Activated CD4-positive, alpha-beta T cell treated with anti-CD3 and anti-CD28 coated beads for 48 hours (primary cell): ENCODE measurements at places on chromosomes 7 and 10.

- no peak for DNase-seq
These were observed 171.1 kb downstream of the ITGB1 start for GRCh38 chr10:32786968-32787367.

DNA sequence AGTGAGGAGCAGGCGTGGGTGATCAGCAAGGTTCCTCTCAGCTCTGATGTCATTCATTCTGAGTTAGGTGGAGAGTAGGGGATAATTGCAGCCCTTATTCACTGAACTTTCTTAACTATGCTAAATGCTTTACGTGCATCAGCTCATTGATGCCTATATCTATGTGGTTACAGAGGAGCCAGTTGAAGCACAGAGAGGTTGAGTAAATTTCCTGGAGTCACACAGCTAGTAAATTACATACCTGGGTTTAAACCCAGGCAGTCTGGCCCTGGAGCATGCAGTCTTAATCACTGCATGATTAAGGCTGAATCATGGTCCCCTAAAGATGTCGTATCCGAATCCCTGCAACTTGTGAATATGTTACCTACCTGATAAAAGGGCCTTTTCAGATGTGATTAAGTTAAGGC lies 99.6 kb downstream of the GRK5 start:
- DNase-seq = peak; percentile 49

- no peak for DNase-seq
These were observed 5.1 kb downstream of the SLC4A2 start for GRCh38 chr7:151064454-151064853.

GRCh38 chr10:124725791-124726190 lies 18.4 kb downstream of the FAM53B start:
- no peak for DNase-seq

GRCh38 chr10:104049504-104050250 lies 36.0 kb downstream of the COL17A1 start:
- no peak for DNase-seq

- no peak for DNase-seq
These were observed 59.4 kb downstream of the RAB11FIP2 start for GRCh38 chr10:117987244-117987909.

GRCh38 chr7:35988818-35989217 lies 164.2 kb upstream of the EEPD1 start:
- no peak for DNase-seq

DNA sequence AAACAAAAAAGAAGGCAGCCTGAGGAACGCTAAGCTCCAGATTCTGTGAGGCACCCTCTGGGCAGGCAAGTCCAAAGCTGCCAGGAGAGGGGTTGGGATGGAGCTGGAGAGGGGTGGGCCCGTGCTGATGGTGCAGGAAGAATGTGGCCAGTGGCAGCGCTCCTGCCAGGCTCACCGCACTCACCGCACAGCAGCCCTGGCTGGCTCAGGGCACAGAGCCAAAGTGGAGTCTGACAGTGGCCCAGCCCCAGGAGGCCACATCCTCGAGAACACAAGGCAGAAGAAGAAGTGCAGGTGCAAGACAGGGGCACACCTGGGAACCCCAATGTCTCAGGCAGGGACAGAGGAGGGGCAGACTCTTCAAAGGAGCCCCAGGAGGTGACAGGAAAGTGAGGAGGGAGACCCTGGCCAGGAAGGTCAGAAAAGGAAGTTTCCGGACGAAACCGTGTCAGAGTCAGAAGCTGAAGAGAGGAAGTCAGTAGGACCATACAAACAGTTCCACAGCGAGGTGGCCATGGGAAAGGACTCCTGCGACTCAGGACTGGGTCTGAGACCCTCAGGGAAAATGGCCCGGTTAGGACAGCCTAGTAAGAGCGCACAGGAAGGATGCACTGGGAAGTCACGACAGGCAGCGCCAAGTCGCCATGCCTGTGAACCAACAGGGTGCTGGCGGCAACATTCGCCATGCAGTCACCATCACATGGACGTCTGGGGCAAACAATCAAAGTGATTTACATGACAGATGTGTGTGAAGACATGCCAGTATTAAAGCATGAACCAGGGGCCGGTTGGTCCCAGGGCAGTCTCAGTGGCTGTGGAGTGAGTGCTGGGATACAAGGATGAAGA lies 54.4 kb downstream of the COBL start:
- DNase-seq = no peak

DNA sequence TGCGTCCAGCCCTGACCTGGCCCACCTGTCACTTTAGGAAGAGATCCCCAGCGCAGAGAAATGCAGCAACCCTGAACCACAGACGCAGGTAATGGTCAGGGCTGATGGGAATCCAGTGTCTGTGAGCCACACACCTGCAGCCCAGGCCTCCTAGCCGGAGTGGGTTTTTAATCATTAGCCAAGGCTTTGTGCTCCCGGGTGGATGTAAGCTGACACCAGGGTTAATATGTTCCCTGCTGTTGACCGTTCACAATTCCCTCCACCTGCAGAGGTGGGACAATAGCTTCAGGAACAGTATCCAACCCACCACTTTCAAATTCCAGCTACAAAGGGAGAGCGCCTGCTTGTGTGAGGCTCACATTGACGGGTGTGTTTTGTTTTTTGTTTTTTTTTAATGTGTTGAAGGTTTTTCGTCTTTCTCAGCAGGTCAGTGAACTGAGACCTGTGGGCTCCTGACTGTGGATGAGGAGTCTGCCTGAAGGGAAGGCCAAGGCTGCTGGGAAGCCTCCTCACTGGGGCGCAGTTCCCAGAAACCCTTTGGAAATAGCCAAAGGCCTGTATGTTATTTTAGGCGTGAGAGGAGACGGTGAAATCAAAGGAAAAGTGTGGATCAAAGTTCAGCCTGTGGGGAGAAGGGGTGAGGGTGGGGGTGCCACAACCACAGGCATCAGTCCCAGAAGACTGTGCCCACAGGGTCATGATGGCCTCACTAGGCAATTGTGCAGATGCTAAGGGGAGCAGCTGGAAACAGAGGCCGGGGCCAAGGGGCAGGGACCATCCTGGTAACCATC lies 111.1 kb downstream of the TNS3 start:
- DNase-seq = no peak

DNA sequence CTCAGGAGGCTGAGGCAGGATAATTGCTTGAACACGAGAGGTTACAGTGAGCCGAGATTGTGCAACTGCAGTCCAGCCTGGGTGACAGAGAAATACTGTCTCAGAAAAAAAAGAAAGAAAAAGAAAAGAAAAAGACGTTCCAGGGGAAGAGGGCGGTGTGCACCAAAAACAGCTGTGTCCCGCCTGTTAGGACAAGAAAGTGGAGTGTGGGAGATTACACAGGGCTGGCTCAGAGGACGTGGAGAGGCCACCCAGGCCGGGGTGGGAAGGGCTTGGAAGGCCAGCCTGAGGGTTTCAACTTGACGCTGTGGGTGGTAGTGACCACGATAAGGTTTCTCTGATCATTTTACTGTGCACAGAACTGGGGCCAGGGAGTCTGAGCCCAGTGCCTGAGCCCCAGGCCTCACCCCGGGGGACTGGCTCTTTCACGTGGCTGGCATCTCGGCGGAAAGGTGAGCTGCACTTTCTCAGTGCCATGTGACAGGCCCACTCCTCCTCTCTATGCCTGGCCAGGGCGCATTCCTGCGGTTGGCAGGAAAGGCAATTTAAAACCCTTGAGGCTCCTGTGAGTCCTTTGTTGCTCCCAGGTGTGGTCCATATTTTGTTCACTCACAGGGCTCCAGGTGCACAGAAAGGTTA lies 13.9 kb downstream of the RHBDD2 start:
- DNase-seq = no peak
